Osteoblast (primary cell): ENCODE measurements at places on chromosomes 6 and 20. TPM values are rescaled to one million over a fixed set of nuclear protein-coding genes. Genes with fewer than 3 reads are reported as not detected.

APMAP gene
- 69.2 and 70.2 TPM in 2 replicates for total RNA-seq

AKAP12 gene
- total RNA-seq: 67.3 and 70.1 TPM in 2 replicates

PSORS1C2 gene
- total RNA-seq: not detected in 2 replicates

NRSN1 gene
- not detected in 2 replicates for total RNA-seq

PDYN gene
- not detected in 2 replicates for total RNA-seq

LZTS3 gene
- total RNA-seq: 2.4 and 3.6 TPM in 2 replicates

CNBD2 gene
- 0.72 and 2.1 TPM in 2 replicates for total RNA-seq

KCNB1 gene
- total RNA-seq: under 0.01 TPM in 2 replicates

LKAAEAR1 gene
- 0.72 TPM in 1 of 2 replicates, not detected in the other for total RNA-seq

EEF1A2 gene
- total RNA-seq: not detected in 2 replicates

OVOL2 gene
- not detected in 2 replicates for total RNA-seq

RANBP9 gene
- 53.9 and 55.1 TPM in 2 replicates for total RNA-seq

RGS19 gene
- 5.3 and 6.9 TPM in 2 replicates for total RNA-seq

NCOA5 gene
- total RNA-seq: 12.4 and 14.5 TPM in 2 replicates

CRIP3 gene
- total RNA-seq: 0.59 TPM in 1 of 2 replicates, not detected in the other

PREX1 gene
- 12.7 and 14.1 TPM in 2 replicates for total RNA-seq

SCAND1 gene
- total RNA-seq: 69.8 and 74.6 TPM in 2 replicates
